ENCODE measurements at places on chromosomes 2 and 18.

DNA sequence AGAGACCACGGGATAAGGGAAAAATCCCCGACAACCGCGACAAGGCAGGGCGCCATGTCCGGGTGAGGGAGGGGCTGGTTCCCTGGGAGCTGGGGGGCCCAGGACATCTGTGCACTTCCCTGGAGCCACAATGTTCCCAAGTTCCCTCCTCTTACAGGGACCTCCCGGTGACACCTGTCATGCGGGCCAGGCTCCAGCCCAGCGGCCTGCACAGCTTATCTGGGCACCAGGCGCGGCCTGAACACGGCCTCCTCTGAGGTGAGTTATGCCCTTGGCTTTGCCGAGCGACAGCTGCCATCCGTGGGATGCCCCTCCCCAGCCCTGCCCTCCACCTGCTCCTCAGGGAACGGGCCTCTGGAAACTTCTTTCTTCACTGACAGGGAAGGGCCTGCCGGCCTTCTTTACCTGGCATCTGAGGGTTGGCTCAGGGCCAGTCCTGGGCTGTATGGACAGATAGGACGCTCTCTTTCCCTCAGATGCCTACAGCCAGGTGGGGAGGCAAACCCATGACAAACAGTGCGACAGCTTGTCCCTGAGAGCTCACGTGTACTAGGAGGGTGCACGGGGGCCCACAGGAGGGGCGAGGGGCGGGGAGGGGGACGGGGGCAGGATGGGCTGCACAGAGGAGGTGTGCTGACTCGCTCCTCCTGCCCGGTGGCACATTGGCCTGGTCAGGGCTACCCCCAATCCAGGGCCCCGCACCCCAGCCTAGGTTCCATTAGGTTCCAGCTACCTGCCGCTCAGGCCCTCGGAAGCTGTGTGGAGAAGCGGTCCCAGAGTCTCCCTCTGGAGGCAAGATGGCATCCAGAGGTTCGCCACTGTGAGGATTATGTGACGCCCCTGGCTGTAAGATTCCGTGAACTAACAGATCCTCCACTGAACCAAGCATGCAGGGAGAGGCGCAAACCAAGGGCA lies 34.9 kb upstream of the HPCAL1 start:
- peak; percentile 29 for DNase-seq

DNA sequence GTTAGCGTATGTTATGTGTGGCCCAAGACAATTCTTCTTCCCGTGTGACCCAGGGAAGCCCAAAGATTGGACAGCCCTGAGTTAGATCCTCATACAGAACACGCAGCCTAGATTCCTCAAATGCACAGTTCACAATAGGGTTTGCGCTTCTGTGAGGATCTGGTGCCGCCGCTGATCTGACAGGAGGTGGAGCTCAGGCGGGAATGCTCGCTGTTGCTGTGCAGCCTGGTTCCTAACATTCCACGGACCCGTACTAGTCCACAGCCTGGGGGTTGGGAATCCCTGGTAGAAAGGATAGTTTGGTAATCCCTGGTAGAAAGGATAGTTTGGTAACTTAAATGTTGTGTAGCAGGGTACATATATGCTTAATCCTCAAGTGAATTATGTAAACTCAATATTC lies 27.0 kb downstream of the MAPRE3 start:
- DNase-seq, result no peak

GRCh38 chr2:41414486-41415230 lies 633.2 kb upstream of the PKDCC start:
- DNase-seq, result peak; percentile 3

GRCh38 chr2:128217671-128218070 lies 101.0 kb downstream of the HS6ST1 start:
- DNase-seq, result no peak

DNA sequence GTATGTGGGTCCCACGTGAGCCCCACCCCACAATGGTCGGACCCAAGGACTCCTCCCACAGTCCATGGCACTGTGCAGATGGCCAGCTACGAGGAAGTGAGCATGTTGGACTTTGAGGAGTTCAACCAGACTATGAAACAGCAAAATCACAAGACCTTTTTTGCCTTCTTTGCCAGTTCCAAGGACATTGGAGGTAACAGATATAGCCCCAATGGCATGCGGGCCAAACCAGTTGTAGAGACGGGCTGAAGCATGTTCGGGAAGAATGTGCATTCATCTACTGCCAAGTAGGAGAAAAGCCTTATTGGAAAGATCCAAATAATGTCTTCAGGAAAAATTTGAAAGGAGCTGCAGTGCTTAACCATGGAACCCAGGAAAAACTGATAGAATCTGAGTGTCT lies 12.6 kb downstream of the DNER start:
- no peak for DNase-seq

DNA sequence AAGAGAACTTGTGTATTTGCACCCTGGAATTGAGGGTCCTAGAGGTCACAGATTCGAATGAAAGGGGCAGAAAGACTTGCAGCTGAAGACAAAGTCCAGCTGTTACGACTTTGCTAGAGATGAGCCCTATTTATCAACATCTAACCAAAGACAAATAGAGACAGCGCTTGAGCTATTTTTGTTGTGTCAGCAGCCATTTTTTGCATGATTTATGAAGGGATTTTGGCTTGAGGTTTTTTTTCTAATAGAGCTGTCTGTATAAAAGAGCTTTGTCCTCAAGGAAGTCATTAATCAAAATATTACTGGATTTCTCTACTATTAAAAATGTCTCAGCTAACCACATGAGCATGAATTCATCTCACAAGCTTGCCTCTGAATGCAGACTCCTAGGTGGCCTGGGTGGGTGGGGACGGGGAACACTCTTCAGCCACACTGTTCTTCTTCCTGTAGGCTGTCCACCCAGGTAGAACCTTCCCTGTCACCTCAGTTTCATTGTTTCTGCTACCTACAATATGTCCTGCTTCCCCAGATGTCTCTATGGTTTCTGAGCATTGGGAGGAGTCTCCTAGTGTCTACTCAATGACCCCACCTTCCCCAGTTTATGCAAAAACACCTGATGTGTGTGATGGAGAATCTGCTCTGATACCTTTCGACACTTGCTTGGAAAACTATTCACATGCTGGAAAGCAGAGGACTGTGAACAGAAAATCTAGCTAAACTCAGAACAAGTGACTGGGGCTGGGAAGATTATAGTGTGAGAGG lies 7.2 kb upstream of the CD226 start:
- no peak for DNase-seq

- DNase-seq, result peak; percentile 55
Measured at GRCh38 chr2:189412330-189412953, 28.8 kb upstream of the WDR75 start.

DNA sequence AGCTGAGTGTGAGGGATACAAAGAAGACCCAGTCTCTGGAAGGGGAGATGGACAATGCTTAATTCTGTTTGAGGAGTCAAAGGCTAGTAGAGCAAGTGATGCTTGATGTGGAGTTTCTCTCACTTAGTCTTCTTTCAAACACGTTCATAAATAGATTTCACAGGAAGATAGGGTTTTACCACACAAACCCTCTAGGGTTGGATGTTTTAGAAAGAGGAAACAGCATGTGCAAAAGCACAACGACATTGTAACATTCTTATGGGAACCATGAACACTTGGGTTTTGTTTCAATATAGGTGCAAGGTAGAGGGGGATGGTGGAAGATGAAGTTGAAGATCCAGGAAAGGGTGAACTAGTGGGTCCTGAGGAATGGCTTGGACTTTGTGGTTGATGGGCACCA lies 10.8 kb upstream of the EFEMP1 start:
- no peak for DNase-seq

- no peak for DNase-seq
Measured at GRCh38 chr2:173064151-173064805, 11.4 kb upstream of the MAP3K20 start.

DNA sequence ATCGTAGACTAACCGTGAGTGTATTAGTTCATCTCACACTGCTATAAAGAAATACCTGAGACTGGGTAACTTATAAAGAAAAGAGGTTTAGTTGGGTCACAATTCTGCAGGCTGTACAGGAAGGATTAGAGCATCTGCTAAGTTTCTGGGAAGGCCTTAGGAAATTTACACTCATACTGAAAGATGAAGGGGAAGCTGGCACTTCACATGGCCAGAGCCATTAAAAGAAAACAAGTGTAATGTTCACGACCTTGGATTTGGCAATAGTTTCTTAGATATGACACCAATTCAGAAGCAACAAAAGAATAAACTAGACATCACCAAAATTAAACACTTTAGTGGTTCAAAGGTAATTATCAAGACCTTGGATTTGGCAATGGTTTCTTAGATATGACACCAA lies 23.8 kb downstream of the ABCB11 start:
- DNase-seq, result no peak

DNA sequence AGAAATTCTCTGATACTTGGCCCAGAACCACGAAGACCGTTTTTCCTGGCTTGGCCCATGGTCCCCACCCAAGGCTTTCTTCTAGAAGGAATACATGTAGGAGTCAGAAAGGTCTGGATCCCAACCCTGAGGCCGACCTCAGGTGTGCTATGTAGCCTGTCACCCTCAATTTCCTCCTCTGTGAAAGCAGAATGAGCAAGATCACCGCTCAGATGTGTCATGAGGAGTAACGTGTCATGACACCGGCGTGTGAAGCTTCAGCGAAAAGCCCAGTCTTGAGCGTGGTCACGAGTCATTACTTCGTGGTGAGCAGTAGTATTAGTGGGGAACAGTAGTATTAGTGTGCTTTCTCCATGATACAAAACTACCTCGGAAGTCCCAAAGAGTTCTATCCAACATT lies 103.4 kb downstream of the ALPK2 start:
- no peak for DNase-seq

DNA sequence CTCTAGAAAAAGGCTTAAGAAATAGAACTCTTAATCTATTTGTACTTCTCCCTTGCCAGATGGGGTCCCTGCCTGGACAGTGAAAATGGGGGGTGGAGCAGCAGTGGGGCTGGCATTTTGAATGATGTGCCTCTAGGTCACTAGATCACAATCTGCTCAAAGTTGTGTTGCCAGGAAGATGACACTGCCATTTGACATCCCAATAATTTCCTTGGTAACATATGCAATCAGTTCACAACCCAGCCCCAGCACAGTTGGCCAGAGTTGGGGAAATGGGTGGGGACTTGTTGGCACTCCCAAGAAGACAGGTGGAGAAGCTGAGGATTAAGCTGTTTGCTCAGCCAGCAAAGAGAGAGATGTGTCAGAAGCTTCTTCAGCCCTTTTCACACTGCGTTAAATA lies 558.3 kb upstream of the KLHL29 start:
- peak; percentile 93 for DNase-seq

GRCh38 chr2:240456447-240457222 lies 21.2 kb downstream of the GPC1 start:
- DNase-seq, result no peak

DNA sequence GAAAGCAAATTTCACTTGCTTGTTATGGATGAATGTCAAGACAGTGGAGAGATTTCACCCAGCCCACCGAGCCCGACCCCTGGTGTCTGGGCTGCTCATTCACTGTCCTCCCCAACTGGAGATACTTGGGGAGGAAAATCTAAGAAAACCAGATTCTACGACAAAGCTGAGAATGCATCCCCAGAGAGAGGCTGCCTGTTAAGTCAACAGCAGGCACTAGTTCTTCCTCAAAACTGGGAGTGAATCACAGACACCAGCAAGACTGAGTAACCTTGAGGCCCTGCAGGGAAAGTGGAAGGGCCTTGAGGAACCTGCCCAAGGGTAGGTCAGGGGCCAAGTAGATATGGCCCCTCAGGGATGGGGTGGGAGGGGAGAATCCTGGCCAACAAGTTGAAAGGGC lies 34.2 kb upstream of the MLPH start:
- no peak for DNase-seq

GRCh38 chr2:43832457-43832856 lies 6.2 kb downstream of the ABCG5 start:
- DNase-seq, result no peak

DNA sequence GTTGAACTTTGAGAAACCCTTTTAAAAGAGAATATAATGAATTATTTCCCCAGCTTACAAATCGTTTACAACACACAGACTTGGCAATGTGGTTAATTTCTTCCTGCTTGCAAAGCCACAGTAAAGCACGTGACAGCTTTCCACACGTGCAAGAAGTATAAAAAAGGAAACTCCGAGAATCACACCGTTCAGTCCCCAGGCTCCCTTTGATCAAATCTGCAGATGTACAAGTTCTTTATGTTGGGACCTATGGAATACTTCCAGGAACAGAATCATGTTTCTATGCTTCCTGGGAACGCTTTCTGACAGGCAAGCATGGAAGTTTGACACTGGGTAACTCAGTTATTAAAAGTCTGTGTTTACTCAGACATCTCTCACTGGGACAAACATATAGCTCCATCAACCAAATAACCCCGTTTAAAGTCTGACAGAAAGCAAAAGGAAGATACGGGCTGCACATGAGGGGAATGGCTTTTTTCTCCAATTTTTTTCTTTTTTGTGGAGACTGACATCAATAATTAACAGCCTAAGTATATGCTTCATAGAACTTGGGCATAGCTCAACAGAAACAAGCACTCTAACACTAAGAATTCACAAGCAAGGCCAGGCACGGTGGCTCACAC lies 134.8 kb downstream of the EIPR1 start:
- DNase-seq, result no peak

DNA sequence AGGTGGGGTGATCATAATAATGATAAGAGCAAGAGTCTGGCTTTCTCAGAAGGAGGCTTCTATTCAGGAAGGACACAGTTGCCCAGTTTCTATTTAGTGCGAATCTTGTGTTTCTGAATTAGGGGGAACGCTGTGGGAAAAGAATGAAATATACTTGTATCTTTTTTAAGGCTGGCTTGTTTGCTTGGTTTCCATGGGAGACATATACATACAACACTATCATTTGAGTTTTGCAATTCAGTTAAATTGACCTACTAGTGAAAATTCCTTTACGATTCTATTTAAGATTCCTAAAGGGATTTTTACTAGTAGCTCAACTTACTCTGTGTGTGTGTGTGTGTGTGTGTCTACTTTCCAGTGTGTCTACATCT lies 24.7 kb upstream of the ANKRD62 start:
- DNase-seq, result no peak

DNA sequence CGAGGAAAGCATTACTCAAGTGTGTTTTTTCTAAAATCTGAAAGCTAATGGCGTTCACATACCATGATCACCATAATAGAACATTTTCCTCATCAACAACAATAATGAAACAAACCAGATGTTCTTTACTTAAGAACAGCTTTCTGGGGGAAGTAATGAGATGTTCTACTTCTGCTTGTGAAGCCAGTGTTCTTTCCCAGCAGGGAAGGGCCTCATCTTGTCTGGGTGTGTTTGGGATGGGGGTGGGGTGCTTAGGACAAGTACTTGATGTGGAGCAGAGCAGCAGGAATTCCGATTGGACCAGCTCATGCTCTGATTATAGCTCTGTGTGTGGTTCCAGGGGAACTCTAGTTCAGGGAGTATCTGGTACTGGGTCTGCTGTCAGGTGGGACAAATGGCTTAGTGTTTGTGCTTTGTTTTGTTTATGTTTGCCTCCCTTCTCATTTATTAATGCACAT lies 163.0 kb upstream of the NOSTRIN start:
- DNase-seq, result no peak

- DNase-seq, result no peak
Measured at GRCh38 chr2:105653302-105653701, 91.4 kb upstream of the NCK2 start.

DNA sequence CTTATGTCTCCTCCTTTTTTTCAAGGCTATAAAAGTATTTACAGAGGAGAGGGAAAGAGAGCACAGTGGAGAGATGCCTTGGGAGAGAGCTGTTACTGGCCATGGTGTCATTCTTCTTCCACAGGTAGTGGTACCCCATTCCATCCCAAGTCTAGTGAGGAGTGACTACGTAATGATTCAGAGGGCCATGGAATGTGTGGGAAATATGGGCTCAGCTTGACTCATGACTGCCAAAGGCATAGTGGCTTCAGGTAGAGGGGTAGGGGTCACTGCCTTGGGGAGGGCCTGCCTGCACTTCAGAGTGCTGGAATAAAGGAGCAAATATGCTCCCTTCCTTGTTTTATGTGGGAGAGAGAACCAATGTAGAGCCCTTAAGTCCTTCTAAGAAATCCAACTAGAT lies 620.6 kb downstream of the IRS1 start:
- no peak for DNase-seq

All from G401 (cell line).